Activated CD4-positive, alpha-beta T cell treated with anti-CD3 and anti-CD28 coated beads for 36 hours (primary cell): ENCODE measurements at places on chromosomes 6 and 20. TPM values are rescaled to one million over a fixed set of nuclear protein-coding genes. Genes with fewer than 3 reads are reported as not detected.

Gene BMP5
- total RNA-seq = not detected

DNA sequence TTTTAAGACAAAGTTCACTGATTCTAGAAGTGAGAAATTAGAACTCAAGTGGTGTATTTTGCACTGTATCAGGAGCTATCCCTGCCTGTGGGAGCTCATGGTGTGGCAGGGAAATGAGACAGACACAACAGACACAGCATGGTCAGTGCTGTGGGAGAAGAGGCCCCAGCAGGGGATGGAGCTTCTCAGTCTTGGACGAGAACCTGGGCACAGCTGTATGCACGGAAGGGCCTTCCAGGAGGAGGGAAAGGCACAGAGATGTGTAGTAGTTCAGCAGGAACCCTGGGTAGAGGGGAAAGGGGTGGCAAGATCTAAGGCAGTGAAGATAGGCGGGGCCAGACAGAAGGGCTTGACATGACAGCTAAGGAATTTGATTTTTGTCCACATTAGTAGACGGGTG lies 48.8 kb upstream of the KIF25 start:
- no peak for DNase-seq

GRCh38 chr6:164694386-164694785 lies 615.0 kb downstream of the C6orf118 start:
- no peak for DNase-seq

DNA sequence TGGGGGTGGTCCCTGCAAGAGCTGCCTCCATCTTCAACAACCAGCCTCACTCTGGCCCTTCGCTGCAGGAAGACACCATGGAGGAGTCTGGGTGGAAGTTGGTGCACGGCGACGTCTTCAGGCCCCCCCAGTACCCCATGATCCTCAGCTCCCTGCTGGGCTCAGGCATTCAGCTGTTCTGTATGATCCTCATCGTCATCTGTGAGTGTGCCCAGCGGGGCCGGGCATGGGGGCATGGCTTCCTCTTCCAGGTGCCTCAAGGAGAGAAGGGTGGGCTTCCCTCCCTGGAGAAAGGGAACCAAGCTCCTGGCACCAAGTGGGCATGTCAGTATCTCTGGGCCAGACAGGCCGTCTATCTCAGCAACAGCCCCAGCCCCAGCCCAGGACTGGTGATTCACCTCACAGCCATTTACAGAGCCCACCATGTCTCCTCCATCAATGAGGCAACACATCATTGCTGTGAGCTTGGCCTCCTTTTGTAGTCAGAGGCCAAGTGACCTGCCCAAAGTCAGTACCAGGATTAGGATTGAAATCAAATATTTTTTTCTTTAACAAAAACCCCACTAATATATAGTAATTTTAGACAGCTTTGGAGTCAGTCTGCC lies 40.2 kb downstream of the TM9SF4 start:
- no peak for DNase-seq

Gene SMIM29
- total RNA-seq = 16.3 TPM

DNA sequence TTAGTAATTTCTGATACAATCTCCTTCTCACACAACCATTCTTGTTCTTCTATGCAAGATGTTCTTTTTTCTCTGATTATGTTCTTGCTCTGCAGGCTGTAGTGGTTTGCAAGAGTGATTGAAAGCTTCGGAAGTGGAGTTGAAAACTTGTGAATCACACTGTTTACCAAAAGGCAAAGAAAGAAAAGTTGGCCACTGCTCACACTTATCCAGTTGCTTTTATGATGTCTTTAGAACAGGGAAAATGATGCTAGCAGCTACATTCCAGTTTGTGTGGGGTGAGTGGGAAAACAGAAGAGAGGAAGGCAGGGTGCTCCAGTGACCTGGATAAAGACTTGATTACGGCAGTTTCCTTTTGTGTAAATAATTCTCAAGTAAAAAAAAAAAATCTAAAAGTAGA lies 583.3 kb downstream of the TENT5A start:
- DNase-seq = no peak

Gene ANGPT4
- not detected for total RNA-seq

Gene HLA-DQB2
- total RNA-seq = 0.61 TPM

GRCh38 chr6:143191361-143191760 lies 130.7 kb downstream of the AIG1 start:
- DNase-seq = no peak

DNA sequence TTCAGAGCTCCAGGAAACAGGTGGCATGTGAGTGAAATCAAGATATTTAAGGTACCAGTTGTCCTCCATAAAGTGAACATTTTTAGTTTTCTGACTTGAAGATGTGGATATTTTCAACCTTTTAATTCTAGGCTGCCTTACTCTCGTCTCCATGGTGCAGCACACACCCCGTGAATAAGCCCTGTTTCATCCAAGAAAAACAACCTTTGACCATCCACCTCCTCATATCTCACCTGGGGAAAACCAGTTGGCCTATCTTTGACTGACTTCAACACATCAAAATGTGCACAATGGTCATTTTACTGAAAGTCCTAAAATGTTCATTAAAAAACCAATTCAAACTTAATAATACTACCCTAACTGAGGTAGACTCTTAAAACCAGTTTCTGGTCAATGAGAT lies 73.8 kb upstream of the CD2AP start:
- no peak for DNase-seq

Gene LY6G5C
- 1.5 TPM for total RNA-seq

- no peak for DNase-seq
Measured at GRCh38 chr6:98308564-98308963, 525.8 kb upstream of the POU3F2 start.

- DNase-seq = no peak
Measured at GRCh38 chr6:131510094-131510493, 62.9 kb upstream of the ARG1 start.

Gene GPR63
- total RNA-seq = 1.3 TPM

DNA sequence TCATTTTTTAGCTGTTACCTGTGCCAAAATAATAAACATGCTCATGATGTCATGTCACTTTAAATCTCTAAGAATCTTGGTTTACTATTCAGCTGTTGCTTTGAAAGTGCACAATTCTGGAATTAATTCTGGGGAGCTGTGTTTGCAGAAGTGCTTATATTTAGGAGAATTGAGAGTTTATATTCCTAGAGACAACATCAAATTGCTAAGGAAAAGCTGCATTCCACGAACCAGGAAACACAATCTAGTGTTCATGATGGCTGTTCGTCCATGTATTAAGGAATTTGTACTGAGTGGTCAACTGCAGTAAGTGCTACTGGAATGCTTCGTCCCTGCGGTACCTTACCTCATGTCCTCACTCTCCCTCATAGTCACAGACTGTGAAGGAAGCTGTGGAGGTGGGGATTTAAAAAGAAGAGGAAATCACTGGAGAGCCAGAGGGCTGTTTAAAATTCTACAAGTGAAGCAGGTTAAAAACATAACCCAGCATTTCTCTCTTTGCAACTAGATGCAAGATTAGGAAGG lies 161.0 kb downstream of the TRMT11 start:
- no peak for DNase-seq

DNA sequence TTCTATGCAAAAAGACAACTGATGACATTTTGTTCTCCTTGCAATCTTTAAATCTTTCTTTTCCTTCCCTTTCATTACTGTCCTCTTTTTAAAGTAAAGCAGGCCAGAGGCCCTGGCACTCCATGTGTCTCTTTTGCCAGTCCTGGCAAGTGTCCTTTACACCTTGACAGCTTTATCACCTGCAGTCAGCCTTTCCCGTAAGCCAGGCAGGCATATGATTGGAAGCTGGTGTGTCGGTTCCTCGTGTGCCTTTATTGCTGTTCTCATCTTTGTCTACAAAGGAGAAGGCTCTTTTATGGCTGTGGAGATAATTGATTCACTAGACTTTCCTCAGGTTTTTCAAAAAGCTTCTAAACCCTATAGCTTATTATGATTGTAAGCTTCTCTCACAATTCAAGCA lies 162.3 kb upstream of the FBXL4 start:
- DNase-seq = no peak

- no peak for DNase-seq
Measured at GRCh38 chr6:10550764-10551163, 29.6 kb downstream of the GCNT2 start.

GRCh38 chr6:80531681-80532619 lies 425.5 kb downstream of the BCKDHB start:
- DNase-seq = no peak

Gene EGFL8
- total RNA-seq = 9.1 TPM

DNA sequence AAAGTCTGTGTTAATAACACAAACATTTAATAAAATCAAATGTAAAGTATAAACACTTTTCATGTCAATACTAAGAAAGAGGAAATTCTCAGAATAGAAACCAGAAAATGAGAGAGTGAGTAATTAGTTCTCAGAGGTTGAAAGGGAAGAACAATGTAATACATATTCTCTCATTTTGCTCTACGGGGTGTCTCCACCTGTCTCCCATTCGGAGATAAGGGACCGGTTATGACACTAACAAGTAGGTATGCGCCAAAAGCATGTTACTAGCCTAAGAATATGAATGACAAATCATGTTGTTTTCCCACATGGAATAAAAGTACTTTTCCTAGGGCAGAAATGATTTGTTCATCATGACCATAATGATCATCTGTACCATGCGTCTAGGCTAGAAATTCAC lies 35.6 kb upstream of the PRELID3B start:
- DNase-seq = no peak

- no peak for DNase-seq
Measured at GRCh38 chr6:35410131-35410530, 42.0 kb upstream of the FANCE start.

- DNase-seq = no peak
Measured at GRCh38 chr6:158113802-158114201, 54.3 kb downstream of the SERAC1 start.

DNA sequence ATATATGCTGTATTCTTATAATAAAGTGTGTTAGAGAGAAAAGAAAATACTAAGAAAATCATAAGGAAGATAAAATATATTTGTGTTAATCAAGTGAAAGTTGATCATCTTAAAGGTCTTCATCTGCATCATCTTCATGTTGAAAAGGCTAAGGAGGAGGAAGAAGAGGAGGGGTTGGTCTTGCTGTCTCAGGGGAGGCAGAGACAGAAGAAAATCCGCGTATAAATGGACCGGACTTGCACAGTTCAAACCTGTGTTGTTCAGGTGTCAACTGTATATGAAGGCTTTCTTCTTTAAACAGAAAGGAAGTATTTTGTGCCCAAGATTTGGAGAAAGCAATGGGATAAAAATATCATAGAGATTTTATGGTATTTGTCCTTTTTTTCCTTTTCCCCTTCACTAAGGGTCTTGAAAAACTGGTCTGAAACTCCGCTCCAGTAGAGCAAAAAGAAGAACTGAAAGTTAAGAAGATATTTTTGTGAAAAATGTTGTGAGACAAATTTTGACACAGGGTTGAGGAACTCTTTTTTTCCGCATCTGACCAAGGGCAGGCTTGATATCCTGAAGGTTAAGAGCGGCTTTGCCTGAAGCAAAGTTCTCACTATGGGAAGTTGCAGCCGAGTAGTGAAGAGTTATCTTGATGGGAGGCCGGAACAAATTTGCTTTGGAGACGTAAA lies 350.7 kb downstream of the LAMA2 start:
- DNase-seq = no peak

DNA sequence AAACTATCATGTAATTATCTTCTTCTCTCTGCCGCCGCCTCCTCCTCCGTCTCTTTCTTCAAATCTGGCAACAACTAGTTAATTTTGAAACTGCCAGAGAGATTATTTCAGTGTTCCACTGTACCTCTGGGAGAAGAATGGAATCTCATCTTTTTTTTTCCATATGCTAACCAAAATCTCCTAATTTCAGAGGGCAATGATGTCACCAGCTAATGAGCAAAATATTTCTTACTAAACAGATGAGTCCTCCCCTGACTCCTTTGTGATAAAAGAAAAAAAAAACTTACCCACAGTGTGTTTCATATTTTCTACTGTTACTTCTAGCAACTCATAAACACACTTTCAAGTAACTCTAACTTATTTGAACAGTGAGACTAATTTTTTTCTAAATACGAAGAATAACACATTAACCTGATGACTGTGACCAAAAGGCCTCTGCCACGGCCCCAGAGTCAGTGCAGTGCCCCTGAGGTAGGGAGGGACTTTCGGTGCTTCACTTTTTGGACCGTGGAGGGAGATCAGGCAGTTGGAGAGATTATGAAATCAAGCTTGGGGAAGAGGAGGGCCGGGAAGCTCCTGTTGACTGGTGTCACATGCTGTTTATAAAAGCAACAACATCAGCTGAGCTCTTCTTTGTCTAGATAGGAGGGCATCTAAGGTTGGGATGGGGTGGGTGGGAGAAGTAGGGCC lies 159.6 kb downstream of the SASH1 start:
- no peak for DNase-seq
